ENCODE measurements at places on chromosomes 16 and 17.

DNA sequence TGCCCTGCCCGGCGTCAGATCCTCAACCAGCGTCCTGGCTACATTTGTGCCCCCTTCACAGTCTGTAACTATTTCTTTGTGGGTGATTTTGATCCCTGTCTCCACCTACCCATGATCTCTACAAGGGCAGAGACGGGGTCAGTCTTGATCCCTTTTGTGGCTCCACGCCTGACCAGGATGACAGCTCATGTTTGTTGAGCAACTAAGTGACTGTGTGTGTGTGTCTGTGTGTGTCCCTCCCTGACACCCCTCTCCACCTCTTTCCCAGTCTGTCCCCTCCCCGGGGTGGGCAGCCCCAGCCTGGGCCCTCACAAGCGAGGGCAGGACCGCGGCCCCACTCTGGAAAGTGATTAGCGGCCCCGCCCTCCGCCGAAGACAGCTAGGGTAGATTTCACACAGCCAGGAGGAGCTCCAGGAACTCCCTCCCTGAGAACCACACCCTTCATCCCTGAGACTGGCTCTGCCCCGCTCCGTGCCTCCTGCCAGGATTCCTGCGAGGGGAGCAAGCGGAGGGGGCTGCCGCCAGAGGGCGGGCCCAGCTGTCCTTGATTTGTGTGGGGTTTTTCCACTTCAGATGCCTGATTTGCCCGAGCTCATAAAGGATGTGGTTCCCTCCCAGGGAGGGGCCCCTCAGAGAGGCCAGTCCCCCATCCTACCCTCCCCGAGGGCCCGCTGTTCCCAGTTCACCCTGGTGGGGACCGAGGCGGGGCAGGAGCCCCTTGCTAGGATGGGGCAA lies 5.3 kb upstream of the HS3ST6 start:
- no peak for DNase-seq

DNA sequence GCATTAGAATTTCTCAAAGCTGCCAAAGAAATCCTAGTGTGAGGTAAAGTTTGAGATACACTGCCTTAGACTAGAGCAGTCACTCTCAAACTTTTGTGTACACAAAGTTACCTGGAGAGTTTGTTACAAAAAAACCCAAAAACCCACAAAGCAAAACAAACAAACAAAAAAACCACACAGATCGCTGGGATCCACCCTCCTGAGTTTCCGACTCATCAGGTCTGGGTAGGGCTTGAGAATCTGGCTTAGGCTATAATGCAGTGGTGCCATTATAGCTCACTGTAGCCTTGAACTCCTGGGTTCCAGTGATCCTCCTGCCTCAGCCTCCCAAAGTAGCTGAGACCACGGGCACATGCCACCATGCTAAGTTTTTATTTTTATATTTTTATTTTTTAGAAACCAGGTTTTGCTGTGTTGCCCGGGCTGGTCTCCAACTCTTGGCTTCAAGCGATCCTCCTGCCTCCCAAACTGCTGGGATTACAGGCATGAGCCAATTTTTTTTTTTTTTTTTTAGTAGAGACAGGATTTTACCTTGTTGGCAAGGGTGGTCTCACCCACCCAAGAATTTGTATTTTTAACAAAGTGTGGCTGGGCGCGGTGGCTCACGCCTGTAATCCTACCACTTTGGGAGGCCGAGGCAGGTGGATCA lies 22.3 kb upstream of the SMG1 start:
- DNase-seq: no peak

GRCh38 chr16:80197741-80198201 lies 343.0 kb upstream of the DYNLRB2 start:
- DNase-seq: no peak

DNA sequence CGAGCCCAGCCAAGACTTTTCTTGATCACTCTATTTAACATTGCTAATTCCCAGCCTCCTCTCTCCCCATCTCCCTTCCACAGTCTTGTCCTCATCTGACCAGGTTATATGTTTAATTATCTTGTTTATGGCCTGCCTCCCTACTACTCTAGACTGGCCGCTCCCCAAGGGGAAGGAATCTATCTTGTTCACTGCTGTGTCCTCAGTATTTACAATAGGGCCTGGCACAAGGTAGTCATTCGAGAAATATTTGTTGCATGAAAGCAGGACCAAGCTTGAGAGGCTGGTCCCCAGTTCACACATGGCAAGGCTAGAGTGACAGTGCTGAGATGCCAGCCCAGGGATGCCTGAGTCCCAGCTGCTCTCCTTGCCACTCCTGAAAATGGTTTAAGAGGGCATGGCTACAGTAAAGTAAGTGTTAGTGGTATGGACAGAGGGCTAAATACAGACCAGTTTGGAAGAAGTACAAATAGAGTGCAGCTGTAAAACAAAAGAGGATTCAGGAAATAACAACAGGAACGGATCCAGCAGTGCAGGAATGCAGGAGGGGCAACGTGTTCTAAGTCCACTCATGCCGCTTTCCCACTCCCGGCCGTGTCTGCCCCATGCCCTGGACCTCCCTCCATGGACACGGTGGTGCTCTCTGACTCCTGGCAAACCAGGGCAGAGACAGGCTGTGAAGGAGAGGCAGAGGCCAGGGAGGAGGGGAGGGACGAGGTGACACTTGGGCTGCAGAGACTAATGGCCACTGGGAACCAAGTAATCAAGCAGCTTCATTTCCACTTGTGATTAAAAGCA lies 65.6 kb downstream of the TOM1L2 start:
- no peak for DNase-seq

DNA sequence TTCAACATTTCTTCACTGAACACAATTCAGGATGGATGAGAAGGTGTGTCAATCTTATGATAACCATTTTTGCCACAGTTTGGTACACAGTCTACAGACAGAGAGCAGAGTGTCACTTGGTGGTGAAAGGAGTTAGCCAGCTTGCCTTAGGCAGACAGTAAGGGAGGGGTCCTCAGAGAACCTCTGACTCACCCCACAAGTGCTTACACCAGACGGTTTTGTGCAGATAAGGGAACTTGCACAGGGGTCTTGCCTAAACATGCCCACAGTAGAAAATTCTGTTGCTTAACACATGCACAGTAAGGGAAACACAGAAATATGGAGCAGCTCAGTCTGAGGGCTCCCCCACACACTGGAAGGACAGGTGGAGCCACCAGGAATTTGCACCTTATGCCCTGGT lies 204.5 kb upstream of the CDH8 start:
- DNase-seq: no peak

DNA sequence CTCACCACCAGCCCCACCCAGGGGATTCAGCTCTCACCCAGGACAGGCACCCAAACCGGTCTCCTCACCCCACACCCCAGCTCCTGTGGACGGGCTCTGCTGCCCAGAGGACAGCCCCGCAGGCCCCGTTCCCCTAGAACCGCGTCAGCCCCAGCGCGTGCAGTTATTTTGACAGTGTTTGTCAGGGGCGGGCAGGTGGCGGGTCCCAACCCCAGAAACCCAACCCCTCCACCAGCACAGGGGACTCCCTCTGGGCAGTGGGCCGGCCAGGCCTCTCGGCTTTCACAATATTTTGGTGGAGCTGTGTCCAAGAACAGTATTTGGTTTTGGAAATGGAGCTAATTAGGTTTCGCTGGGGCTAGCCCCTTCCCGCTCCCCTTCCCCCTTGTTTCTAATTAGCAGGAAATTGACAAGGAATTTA lies 44.8 kb downstream of the BAHCC1 start:
- DNase-seq: no peak

- no peak for DNase-seq
These were observed 253.6 kb downstream of the ZFHX3 start for GRCh38 chr16:72794319-72794718.

GRCh38 chr17:12024327-12024726 lies 3.6 kb downstream of the MAP2K4 start:
- DNase-seq: no peak

DNA sequence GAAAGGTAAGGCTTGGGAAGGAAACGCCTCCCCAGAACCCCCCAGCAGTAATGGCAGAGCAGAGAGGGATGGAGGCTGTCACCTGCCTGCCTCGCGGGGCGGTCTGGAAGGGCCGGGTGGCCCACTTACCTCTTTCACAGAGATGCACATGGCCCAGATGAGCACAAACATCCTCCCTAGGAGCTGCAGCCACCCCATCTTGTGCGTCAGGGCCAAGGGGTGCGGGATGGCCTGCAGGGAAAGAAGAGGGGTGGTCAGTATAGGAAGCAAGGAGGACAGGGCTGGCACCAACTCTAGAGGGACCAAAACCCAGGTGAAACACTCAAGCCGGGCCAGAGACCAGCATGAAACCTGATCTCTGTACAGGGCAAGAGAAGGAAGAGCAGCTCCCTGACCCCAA lies 29.7 kb downstream of the TRPV3 start:
- no peak for DNase-seq

- DNase-seq: no peak
These were observed 7.3 kb downstream of the ENDOV start for GRCh38 chr17:80422276-80422675.

DNA sequence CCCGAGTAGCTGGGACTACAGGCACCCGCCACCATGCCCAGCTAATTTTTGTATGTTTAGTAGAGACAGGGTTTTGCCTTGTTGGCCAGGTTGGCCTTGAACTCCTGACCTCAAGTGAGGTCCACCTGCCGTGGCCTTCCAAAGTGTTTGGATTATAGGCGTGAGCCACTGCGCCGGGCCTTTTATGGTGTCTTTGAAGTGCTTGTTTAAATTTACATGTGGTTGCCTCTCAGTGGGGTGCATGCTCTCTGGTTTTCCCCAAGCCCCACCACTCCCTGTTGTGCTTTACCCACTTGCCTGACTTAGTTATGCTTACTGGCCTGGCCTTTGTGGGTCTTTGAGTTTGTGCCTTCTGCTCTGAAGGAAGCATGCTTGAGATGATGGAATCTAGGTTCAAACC lies 132.0 kb downstream of the PRKCB start:
- DNase-seq: no peak

DNA sequence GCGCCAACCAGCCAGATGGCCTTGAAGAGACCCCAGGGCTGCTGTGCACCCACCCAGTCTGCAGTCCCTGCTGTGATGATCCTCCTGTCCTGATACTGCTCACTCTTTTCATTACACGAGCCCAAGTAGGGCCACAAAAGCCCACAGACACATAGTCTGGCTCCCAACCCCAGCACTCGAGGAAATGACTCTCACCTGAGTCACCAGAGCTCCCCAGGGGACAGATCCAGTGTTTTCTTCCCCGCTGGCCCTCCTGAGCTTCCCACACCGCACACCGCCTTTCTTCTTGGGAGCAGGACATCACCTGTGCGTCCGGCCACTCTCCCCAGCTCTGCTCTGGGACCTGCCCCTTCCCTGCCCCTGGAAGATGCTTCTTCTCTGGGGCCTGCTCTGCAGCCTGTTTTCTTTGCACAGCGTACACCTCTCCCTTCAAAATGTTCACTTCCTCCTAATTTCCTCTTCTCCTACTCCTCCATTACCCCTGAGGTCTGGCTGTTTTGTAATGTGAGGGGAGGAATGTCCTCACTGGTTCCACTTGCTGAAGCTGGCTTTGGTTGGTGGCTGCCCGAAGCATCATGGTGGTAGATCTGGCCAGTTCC lies 2.0 kb upstream of the SCN4A start:
- no peak for DNase-seq

- DNase-seq: no peak
These were observed 471.6 kb upstream of the ERCC4 start for GRCh38 chr16:13448346-13448745.

- no peak for DNase-seq
These were observed 3.0 kb downstream of the KCNJ12 start for GRCh38 chr17:21379080-21379711.

DNA sequence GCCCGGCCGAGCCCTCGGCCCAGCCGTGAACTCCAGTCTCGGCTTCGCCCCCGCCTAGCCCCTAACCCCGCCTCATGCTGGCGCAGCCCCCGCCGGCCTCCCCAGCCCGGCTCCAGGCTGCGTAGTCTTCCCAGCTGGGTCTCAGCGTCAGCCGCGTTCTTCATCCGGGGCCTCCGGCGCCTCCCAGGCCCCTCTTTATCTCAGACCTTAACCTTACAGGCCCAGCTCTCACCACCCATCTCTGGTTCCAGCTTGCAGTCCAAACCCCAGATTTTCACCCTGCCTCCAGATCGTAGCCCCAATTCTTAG lies at the start of gene PROCA1:
TSS of gene PROCA1 (minus strand) at position 166 of the 309 bp plus-strand sequence. CDS start 228 bp downstream, outside the sequence.
- DNase-seq: no peak

- no peak for DNase-seq
These were observed 351.2 kb downstream of the C16orf95 start for GRCh38 chr16:86965840-86966550.

GRCh38 chr17:50134206-50135110 lies 4.5 kb upstream of the SAMD14 start:
- DNase-seq: no peak

DNA sequence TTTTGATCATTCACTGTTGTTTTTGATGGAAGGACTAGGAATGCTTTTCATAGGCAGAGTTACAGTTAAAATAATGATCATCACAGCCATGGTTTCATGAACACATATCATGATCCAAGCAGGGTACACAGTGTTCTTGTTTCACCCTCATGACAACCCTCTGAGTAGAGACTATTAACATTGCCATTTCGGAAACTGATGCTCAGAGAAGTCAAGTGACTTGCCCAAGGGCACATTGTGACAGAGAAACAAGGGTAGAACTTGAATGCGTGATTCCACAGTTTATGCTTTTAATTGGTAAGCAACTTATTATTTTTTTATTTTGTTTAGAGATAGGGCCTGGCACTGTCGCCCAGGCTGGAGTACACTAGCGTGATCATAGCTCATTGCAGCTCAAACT lies 202.3 kb downstream of the KATNIP start:
- DNase-seq: no peak

GRCh38 chr16:81836279-81837054 lies 57.4 kb downstream of the PLCG2 start:
- DNase-seq: no peak

GRCh38 chr17:41304091-41304490 lies 1.4 kb upstream of the KRTAP29-1 start:
- no peak for DNase-seq

- DNase-seq: no peak
These were observed 1.1 kb upstream of the PIK3R6 start for GRCh38 chr17:8868529-8868951.

- no peak for DNase-seq
These were observed 14.9 kb upstream of the C16orf54 start for GRCh38 chr16:29760567-29761279.

DNA sequence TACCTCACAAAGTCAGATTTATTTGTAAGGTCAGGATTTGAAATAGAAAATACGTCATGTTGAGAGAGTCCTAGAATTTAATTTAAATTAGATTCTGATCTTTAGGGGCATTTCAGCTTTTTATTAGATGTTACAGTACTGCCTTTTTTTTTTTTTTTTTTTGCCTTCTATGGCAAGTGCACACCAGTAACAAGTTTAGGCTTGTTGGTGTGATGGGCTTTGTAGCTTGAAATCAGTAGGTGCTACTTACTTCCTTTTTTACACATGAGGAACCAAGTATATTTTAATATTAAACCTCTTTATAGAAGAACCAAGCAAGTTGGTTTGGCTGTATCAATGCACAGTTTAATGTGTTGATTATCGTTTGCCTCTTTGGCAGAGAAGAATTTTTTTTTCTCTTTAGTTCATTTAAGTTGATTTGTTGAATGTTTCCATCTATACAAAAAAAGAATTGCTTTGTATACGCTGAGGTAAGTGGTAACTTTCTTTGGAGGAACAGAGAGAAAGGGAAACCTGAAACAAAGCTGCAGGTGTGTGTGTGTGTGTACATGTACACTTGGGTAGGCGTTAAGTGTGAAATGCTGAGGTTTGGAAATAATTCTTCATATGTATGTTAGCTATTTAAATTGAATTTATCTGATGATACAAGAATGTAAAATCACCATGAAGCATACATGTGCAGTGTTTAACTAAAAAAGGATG lies 15.7 kb downstream of the RBL2 start:
- DNase-seq: no peak
